ENCODE measurements at places on chromosomes 12 and 14.

- no peak for DNase-seq
Measured at GRCh38 chr12:38707648-38708047, 197.7 kb downstream of the CPNE8 start.

DNA sequence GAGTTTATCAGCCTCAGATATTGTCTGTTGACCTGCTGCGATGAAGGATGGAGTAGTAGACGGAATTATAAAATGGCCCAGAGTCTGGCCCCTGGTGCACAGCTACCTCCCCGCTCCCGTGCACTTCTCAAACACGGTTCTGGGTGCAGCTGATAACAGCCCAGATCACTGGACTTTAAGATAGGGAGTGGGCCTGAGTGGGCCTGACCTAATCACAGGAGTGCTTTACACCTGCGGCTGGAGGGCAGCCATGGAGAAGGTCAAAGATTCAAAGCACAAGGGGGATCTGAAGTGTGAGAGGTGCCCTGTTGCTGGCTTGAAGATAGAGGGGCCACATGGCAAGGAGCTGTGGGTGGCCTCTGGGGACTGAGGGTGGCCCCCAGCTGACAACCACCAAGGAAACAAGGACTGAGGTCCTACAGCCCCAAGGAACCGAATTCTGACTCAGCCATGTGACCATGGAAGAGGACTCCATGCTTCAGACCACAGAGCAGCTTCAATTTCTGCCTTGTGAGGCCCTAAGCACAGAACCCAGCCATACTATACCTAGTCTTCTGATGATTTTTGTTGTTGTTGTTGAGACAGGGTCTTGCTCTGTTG lies 113.4 kb downstream of the ZNF664 start:
- DNase-seq = no peak

DNA sequence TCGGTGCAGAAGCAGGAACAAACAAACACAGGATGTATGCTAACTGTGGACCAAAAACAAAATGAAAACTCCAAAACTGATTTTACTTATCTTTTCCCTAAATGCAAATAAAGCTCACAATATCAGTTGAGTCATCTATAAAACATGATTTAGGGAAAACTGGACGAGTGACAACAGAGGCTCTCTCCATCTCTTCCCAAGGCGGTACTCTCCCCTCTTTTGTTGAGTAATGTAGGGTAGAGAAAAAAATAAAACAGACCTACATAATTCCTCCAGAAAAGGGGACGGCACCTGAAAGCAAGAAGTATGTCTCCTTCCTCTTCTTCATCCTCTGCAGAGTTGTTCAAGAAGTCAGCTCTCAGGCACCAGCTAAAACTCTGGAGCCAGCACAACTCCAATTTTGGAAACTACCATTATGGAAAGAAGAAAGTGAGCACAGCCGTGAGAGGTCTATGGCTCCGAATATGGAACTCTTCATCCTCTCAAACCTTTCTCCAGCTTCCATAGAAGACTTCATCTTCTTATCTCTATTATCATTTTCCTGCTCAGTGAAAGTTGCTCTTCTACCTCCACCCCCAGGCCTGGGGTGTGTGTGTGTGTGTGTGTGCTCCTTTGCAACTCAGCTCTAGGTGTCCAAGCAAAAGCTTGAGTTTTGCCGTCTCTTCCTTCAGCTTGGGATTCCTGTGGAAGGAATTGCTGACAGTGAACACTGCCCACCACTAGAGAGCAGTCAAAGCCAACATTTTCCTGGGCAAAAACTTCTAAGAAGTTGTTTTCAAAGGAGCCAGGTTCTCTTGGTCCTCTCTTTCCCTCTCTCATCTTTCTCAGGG lies 155.4 kb downstream of the DIO2 start:
- DNase-seq = peak; percentile 71

DNA sequence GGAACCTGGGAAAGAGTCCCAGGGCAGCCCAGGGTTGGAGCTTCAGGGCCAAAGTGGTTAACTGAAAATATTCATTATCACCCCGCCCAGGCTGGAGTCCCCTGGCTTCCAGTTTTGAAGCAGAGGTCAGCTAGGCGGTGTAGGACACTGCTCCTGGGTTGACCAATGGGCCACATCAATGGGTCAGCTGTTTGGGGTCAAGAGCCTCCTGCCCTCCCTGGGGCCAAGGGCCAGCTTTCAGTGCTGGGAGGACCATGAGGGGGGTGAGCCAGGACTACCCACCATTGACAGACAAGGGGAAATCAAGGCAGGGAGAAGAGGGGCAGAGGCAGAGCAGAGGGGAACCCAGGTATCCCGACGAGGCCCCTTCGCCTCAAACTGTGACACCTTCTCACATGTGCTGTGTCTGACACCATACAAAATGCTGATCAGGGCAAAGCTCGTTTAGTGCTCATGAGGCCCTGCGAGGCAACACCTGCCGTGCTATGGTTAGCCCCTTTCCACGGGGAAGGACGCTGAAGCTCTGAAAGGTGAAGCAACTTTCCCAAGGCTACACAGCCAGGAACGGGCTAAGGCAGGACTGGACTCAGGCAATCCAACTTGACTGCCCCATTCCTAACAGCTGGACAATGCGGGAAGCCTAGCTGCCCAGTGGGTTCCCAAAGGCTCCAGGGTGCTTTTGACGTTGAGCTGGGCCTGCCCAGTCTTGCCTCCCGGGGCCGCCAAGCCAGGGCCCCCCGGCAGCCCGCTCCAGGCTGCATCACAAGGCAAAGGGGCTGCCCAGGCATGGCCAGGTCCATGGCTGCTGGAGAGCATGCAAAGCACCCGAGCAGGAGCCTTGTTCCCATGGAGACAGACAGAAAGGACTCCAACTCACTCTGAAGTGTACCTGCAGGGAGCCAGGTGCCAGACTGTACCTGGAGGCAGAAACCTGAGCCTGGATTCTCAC lies 2.0 kb downstream of the SYNE3 start:
- no peak for DNase-seq

- no peak for DNase-seq
Measured at GRCh38 chr12:97474161-97474560, 11.6 kb downstream of the RMST start.

GRCh38 chr14:104322531-104323366 lies 184.4 kb downstream of the KIF26A start:
- DNase-seq = peak; percentile 14

GRCh38 chr12:1581973-1582708 lies 12.2 kb downstream of the FBXL14 start:
- no peak for DNase-seq

DNA sequence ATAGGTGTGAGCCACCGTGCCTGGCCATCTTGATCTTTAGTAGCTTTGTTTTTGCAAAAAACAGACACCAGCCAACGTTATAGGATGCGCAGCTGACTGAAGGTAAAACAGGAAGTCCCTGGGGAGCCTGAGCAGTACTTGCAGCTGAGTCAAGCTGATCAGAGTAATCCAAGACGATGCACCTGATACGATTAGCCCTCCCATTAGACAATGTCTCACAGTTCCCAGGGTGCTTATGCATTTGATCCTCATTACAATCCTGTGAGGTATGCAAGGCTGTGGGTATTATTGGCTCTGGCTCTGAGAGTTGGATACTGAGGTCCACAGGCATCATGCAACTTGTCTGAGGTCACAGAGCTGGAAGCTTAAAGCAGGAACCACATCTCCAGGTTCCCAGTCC lies 8.1 kb downstream of the KRT18 start:
- DNase-seq = no peak

DNA sequence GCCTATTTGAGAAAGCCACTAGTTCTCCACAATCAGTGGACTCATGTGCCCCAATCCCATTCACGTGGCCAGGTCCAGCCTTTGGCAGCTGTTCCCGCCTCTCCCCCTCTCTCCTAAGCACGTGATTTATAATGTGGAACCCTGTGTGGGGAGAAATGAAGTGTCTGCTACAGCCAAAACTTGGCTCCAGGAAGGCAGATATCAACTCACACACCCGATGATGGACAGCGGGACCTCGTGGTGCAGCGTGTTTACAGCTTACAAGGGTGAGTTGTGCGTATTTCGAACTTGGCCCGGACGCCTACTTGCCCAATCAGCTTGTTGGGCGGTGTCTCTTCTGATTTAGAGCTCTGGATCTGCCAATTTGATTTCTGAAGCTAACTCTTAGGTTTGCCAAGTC lies 38.1 kb upstream of the FAM181A start:
- no peak for DNase-seq

DNA sequence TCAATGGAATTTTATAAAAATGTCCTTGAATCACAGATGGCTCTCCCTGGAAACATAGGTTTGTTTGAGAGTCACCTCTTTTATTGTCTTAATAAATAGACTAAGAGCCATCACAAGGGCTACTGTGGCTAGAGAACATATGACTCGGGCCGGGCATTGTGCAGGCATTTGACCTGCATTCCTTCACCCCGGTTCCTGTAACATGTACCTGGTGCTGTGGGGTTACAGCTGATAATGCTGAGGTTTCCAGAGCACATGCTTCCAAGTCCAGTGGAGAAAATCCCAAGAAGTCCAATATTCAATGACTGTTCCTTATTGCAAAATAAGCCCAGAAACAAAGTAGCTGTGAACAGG lies 1.0 kb upstream of the ACACB start:
- no peak for DNase-seq

- no peak for DNase-seq
Measured at GRCh38 chr12:99567072-99567471, 80.5 kb upstream of the GARIN6 start.

GRCh38 chr14:91985008-91985407 lies 37.5 kb upstream of the FBLN5 start:
- DNase-seq = no peak

DNA sequence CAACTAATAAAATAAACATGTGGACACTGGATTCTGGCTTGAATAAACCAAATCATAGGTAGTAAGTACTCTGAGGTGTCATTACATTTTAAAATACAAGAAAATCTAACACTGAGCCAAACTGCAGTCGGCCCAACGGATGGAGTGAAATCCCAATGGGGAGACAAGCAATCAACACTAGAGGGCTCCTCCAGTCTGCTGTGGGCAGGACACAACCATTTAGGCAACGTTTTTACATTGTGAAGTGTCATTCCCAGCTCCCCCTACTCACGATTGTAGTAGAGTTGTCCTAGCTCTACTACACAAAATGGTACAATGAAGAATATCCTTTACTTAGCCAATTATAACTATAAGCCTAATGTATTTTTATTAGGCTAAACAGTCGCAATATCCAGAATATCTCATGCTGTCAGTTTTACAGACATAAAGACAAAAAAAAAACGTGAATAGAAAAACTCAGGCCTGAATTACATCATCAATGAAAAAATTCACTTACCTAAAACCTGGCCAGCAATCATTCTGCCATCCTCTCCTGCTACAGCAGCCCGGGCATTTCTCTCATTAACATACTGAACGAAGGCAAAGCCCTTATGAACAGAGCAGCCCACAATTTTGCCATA lies 35.7 kb downstream of the HNRNPC start:
- peak; percentile 3 for DNase-seq

GRCh38 chr12:103241184-103241583 lies 254.6 kb downstream of the C12orf42 start:
- DNase-seq = no peak

- no peak for DNase-seq
Measured at GRCh38 chr12:70798016-70798783, 122.3 kb downstream of the PTPRR start.
